ENCODE measurements at places on chromosomes 16 and 17.

- no peak for DNase-seq
Measured at GRCh38 chr16:1060416-1061340, 11.9 kb upstream of the SSTR5 start.

- no peak for DNase-seq
Measured at GRCh38 chr17:49984283-49984682, 10.7 kb downstream of the DLX3 start.

DNA sequence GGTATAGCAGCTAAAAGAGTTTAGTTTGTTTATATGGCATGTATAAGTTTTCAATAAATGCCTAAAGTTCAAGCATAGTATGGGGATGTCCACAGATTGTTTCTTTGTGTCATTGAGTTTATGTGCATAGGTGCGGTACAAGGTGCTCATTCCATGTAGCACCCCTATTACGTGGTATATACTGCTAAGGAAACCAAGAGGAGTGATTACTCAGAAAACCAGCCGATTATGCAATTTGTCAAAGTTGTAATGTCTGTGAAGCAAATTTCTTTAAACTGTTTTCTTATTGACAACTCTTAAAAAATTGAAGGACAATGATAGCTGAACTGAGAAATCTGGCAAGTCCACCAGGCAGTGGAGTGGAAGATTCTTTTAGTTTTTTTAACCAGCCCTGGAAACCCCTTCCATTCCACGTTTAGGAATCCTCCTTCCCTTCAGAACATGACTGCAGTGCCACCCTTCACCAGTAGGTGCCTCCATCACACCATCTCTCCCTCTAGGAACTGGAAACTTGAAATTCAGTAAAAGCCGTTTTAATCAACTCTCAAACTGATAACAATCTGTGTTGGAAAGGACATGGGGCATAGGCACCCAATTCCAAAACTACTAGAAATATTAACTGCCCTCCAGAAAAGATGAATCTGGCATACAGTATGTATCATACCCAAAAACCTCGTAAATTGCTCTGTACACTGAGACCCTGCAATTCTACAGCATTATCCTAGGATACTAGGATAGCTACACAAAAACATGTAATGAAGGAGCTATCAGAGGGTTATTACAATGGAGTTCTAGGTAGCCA lies 43.5 kb downstream of the REXO5 start:
- DNase-seq: no peak

GRCh38 chr17:72651988-72652387 lies 440.5 kb downstream of the SLC39A11 start:
- no peak for DNase-seq

GRCh38 chr17:75480281-75480680 lies 23.8 kb downstream of the TMEM94 start:
- no peak for DNase-seq

Data from cortex of kidney (tissue), 1 donor.